Hematopoietic multipotent progenitor cell treated with erythropoietin and hydrocortisone succinate and interleukin-3 and kit ligand, for 6 days (in vitro differentiated cells): ENCODE measurements at places on chromosomes 7 and 10.

- no peak for DNase-seq
These were observed 96.1 kb downstream of the PAXIP1 start for GRCh38 chr7:154906736-154907355.

GRCh38 chr7:13111230-13111629 lies 423.8 kb downstream of the ARL4A start:
- no peak for DNase-seq

GRCh38 chr10:86960003-86960862 lies 1.8 kb downstream of the SNCG start:
- DNase-seq: peak; percentile 84

DNA sequence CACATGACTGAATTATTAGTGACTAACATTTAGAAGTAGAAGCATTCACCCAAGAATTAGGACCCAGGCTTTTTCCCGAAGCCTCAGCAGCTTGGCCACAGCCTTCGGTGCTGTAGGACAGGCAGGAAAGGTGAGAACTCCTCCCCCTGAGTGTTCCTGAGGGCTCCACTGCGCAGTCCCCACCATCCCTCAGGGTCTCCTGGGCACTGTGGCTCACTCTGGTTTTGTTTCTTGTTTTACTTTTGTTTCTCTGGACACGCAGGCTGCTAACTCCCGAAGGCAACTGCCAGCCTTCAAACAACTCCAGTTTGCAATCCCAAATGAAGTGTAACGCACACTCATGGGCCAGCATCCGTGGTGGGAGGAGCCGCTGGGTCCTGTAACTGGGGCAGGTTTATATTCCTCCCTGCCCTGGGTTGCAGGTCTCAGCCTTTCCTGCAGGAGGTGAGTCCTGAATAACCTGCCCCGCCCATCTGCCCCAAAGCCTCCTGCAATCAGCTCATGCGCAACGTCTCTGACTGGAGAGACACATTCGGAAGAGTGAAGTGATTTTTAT lies 492.9 kb downstream of the PTPRN2 start:
- no peak for DNase-seq

DNA sequence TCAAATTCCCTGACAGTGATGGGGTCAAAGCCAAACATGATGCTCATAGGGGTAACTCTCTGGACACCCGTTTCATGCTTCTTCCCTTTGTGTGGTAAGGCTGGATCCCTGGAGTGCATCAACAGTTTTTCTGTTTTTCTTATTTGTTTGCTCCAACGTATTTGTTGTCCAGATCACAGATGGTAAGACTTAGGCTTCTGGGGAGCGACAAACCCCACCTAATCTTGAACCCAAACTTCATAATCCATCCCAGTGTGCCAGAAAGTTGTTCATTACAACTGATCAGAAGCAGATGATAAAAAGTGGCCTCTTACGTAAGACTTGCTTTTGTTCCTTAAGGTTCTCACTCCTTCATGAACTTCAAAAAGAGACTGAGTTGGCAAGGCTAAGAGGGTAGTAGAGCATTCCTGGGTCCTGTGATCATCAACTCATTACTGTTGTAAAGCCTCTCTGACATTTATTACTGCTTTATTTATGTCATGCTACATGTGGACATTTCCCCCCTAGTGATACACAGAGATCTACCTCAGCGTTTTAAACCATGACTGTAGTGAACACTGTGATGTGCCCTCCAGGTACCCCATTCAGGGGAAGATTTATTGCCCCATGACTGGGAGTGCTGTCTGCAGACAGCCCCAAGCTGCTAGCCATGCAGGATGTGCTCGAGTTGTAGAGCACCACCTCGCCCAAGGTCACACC lies 125.6 kb downstream of the CCDC71L start:
- no peak for DNase-seq

GRCh38 chr10:91313796-91314485 lies 93.5 kb downstream of the PCGF5 start:
- DNase-seq: no peak

DNA sequence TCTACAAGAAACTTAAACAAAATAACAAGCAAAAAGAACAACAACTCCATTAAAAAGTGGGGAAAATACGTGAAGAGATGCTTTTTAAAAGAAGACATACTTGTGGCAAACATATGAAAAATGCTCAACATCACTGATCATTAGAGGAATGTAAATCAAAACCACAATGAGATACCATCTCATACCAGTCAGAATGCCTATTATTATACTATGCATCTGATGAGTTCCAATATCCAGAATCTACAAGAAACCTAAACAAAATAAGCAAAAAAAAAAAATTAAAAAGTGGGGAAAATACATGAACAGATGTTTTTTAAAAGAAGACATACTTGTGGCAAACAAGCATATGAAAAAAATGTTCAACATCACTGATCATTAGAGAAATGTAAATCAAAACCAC lies 29.6 kb upstream of the AKR1C3 start:
- no peak for DNase-seq

- DNase-seq: peak; percentile 91
These were observed 15.3 kb downstream of the KCNH2 start for GRCh38 chr7:150962553-150963399.

GRCh38 chr10:6199131-6199733 lies 3.5 kb upstream of the PFKFB3 start:
- no peak for DNase-seq

DNA sequence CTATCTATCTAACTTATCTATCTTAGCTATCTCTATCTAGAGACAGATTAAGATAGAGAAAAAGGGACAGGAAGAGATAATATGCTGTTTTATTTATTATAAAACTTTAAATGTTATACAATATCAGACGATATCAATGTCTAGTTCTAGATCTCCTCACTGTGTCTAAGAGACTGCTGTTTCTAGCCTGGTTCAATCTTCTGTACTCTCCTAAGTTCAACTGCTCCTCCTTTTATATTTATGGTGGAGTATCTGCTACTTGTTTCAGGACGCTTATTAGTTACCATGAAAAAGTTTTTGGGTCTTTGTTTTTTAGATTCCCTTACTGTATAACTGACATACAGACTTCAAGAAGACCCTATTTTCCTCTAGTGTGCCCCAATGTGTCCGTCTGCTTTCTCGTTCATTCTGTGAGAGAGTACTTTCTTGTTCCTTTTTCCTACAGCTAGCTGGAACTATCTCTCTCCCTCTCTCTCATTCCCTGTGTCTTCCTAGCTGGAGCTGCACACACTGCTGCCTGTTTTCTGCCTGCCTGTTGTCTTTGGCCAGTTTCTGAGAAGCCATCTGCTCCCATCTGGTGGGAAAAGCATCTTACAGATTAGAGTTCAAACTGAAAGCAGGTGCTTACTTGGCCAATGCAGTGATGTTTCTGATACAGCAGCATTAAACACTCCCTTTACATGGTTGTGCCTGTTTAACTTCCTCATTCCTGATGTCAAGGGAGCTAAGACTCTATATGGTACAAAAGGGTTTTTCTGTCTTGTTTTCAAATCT lies 49.4 kb upstream of the ARL4A start:
- peak; percentile 48 for DNase-seq

GRCh38 chr7:19117870-19118608 lies 603 bp upstream of the TWIST1 start:
- no peak for DNase-seq

- DNase-seq: no peak
These were observed 62.8 kb downstream of the MTPN start for GRCh38 chr7:135914346-135914745.

DNA sequence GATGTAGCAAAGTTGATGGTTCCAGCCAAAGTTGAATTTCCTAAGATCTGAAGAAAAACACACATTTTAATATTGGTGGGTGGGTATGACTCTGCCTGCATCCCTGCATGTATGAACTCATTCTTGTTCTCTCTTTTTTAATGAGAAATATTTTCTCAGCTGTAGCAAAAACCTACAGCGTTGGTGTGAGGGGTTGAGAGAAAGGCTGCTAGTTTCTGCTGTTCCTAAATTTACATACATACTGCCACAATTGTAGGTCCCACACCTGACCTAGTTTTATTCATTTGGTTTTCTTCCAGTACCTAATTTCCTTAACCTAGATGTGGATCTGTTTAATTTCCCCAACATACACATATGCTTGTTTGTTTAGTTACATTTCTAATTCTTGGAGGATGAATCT lies 4.6 kb downstream of the AGFG2 start:
- DNase-seq: no peak

DNA sequence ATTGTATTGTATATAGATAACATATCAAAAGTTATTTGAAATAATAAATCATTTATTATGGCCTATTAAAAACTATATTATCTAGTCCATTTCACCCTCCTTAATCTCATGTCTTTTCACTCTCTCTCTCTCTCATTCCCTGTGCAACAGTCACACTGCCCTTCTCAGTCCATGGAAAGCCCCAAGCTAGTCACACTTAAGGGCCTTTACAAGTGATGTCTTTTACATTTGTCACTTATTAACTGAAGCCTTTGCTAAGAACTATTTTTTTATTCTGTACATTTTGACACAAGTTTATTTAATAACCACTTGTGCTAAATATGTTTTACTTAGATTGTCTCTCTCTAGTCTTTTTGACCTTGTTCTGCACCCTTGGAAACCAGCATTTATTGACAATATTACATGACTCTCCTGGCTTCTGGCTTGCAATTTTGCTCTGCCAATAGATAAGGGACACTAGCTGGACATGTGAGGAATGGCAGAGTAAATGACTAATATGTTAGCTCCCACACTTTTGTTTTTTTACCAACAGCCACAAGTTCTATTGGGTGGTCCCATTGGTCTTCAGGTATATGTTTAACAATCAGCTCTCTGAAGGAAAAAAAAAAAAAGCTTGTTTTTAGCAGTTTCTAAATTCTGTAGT lies 706.8 kb upstream of the POT1 start:
- DNase-seq: no peak

DNA sequence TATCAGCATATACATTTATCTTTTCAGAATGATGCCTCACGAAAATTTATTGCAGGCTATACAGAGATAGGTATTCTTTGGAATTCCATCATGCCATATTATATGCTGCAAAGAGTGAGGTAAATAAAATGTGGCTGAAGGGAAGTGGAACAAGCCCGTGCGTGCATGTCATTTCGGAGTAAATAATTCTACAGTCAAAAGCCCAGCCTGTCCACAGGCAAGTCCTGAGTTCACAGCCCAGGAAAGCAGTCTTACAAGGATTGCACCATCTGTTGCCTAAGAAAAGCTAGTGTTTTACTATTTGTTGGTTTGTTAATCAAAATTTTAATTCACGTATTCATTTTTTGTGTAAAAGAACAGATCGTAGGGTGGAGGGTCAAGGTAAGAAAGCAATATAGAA lies 292.4 kb upstream of the AKR1E2 start:
- DNase-seq: no peak

- no peak for DNase-seq
These were observed 67.6 kb downstream of the PRKAG2 start for GRCh38 chr7:151809146-151809863.

- DNase-seq: peak; percentile 53
These were observed 58.7 kb downstream of the CREB3L2 start for GRCh38 chr7:137943132-137943551.

- DNase-seq: no peak
These were observed 262.5 kb upstream of the SORCS1 start for GRCh38 chr10:107427016-107427415.

- no peak for DNase-seq
These were observed 10.2 kb downstream of the CPA4 start for GRCh38 chr7:130303127-130303526.

- no peak for DNase-seq
These were observed 103.1 kb downstream of the PRKAG2 start for GRCh38 chr7:151773797-151774196.

- DNase-seq: peak; percentile 10
These were observed 133.3 kb downstream of the TEX36 start for GRCh38 chr10:125549653-125550052.

DNA sequence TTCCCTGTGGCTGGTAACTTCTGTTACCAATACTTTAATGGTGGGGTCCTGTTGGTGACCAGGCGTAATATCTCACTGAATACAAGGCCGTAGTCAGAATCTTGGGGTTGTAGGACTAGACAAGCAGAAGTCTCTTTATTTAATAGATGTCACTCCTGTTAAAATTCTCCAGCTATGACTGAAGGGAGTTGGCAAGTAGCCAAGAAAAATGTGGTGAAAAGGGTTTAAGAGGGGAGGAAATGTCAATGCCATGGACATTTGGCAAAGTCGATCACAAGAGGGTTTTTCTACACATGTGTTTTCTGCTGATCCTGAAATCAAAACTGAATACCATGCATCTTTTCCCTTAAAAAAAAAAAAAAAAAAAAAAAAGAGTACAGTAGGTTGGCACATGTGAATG lies 533.5 kb downstream of the AUTS2 start:
- DNase-seq: peak; percentile 32

DNA sequence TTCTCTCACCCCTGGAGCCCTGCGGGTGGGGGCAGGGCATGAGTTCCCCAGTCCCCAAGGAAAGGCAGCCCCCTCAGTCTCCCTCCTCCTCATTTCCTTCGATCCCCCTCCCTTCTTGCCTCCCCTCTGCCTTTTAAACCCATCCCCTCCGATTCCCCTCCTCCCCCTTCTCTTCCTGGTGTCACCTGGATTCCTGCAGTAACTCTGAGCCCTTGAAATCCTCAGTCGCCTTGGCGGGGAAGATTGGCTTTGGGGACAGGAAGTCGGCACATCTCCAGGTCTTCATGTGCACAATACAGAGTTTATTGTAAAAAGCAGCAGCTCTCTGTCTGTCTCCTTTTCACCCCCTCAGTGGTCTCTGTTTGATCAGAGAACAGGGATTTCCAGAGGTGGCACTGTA lies 1.3 kb upstream of the MUC12 start:
- no peak for DNase-seq

- DNase-seq: no peak
These were observed 4.0 kb downstream of the CLRN3 start for GRCh38 chr10:127888521-127889312.

DNA sequence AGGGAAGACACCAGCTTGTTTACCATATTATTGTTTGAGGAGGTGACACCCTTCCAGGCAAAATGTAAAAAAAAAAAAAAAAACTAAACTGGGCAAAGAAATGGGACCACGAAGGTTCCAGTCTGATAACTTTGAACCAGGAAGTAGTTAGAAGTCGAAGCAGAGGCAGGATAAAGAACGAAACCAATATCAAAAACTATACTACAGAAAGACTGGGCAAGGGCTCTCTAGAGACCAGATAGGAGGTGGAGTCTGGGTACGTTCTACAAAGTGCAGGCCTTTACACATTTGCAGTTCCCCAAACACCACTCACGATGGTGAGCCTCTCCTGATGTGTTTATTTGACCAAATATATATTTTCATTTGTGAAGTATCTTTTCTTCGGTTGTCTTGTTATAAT lies 125.7 kb upstream of the CDK1 start:
- no peak for DNase-seq

DNA sequence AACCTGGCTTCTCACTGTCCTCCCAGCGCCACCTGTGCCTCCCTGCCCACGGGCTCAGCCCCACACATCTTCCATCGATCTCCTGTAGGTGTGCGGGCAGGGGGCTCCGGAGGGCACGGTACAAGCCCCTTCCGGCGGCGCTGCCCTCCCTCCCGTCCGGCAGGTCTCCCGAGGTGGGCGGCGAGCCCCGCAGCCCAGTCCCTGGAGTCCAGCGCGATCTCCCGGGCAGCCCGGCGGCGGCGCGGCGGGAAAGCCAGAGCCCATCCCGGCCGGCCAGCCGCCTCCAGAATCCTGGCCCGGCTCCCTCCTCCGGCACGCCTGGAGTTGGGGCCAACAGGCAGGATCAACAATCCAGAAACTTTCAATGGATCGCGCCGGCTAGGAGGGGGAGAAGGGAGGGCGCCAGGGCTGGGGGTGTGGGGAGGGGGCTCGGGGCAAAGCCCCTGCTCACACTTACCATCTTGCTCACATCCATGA lies 100.1 kb downstream of the HIP1 start:
- no peak for DNase-seq
